ENCODE measurements at places on chromosomes 1 and 21.

DNA sequence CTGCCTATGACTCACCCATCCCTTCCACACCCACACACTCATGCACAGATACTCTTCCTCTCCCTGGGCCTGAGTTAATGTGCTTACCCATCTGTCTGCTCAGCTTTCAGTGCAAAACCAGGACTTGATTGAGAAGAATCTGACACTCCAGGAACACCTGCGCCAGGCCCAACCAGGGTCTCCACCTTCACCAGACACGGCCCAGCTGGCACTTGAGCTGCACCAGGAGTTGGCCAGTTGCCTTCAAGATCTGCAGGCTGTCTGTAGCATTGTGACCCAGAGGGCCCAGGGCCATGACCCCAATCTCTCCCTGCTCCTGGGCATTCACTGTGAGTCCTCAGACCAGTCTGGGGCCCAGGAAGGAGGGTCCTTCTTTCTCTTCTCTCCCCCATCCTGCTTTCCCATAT is 3.5 kb upstream of the SH3BGRL3 start:
- DNase-seq: no peak

DNA sequence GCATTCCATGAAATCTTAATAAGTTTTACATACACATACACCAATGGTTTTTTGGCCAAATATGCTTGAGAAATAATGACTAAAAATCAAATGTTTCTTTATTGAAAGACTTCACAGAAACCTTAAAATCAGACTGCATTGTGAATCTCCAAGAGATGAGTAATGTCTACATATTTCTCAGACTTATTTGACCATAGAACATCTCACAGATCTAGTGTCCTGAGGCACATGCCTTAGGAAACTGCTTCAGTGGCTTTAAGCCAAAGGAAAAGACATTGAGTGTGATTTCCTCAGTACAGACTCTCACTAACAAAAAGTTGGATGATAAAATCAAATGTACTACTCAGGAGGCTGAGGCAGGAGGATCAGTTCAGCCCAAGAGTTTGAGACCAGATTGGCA is 6.2 kb upstream of the C1orf105 start:
- no peak for DNase-seq

- no peak for DNase-seq
Observed at GRCh38 chr21:28767523-28767922, 225.2 kb downstream of the LTN1 start.

- peak; percentile 49 for DNase-seq
Observed at GRCh38 chr1:24932284-24932683, 2.2 kb upstream of the RUNX3 start.

DNA sequence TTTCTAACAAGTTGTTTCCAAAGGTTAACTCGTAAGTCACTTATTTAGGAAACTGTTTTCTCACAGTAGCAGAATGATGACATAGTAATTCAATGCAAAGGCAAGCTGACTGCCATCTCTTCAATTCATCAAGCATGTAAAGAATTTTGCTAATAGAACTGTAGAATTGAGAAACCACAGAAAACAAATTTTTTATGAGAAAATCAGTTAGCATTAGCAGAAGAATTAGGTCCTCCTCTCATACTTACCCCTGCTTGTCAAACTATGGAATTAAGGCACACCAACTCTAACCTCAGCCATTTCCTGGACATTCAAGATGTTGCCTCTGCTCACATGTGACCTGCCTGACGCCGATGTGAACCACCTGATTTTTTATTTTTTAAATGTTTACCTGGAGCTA is 115.2 kb downstream of the LRRC40 start:
- no peak for DNase-seq

- DNase-seq: no peak
Observed at GRCh38 chr1:17348593-17349234, 23.3 kb upstream of the PADI6 start.

GRCh38 chr1:189253601-189254350 is 1223.9 kb downstream of the BRINP3 start:
- no peak for DNase-seq

GRCh38 chr1:179547021-179547535 is 28.7 kb downstream of the NPHS2 start:
- no peak for DNase-seq

DNA sequence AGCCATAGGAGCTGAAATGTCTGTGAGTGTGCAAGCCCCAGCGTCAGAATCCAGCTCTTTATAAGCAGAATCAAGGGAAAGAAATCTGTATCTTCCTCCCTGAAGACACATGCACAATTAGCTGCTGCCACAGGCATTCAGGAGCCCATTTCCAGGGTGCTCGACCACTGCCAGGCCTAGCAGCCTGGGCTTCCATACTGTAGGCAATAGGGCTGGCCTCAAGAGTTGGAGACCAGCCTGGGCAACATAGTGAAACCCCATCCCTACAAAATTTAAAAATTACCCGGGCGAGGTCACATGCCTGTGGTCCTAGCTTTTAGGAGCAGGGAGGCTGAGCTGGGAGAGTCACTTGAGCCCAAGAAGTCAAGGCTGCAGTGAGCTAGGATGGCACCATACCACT is 41.0 kb downstream of the NEK2 start:
- no peak for DNase-seq

GRCh38 chr1:197842646-197843045 is 59.8 kb upstream of the C1orf53 start:
- DNase-seq: no peak

- no peak for DNase-seq
Observed at GRCh38 chr21:31339721-31340120, 4.3 kb downstream of the TIAM1 start.

- DNase-seq: no peak
Observed at GRCh38 chr1:147167365-147167764, 4.9 kb downstream of the PRKAB2 start.

- no peak for DNase-seq
Observed at GRCh38 chr1:4262665-4263064, 362.6 kb upstream of the C1orf174 start.

DNA sequence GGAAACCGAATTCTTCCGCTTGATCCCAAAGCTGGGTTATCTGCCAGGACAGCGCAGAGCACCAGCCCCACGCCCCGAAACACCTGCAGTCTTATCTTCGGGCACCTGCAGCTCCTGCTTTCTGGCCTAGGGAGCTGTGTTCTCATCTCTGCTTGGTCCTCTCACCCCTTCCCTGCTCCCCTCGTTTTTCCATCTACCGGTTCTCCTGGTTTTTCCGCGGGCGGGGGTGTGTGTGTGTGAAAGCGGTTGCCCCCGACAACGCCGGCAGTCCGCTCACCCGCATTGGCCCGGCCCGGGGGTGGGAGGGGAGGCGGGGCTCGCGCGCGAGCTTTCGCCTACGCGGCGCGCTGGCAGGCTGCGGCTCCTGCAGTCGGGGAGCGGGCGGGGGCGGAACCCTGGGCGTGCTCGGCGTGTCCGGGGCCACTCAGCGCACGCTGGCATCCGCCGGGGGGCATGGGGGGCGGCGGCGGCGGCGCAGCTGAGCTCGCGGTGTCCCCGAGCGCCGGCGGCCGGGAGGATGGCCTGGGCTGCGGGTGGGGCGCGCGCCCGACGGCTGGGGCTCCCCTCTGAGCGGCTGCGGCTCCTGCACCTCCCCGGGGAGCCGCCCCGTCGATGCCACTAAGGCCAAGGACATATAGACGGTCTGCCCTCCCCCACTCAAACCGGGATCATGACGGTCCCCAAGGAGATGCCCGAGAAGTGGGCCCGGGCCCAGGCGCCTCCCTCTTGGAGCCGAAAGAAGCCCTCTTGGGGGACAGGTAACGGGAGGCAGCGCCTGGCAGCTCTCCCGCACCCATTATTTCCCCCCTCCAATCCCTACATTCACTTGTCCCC is 3.2 kb downstream of the ATP8B2 start:
- peak; percentile 85 for DNase-seq

DNA sequence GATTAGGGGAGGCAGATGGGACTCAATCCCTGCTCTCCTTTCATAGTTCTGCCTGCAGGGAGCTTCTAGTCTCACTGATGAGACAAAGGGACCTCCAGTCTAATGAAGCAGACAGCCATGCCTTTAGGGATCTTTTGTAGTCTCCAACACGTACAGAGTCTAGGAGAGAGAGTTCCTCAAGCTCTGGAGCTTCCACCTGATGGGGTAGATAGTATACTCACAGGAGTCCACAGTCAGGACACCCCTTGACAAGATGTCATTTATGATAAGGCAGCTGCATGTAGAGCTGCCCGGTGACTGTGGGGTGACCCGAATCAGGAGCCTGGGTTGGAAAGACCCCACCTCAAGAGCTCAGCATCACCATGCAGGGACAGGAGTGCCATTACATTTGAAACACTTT is 55.3 kb upstream of the CNTN2 start:
- no peak for DNase-seq

- DNase-seq: no peak
Observed at GRCh38 chr1:43285269-43285990, at the start of gene C1orf210. Gene C1orf210 (minus strand): TSS chr1:43285581. CDS start chr1:43283270, 2,311 bp downstream.

- DNase-seq: no peak
Observed at GRCh38 chr1:239262538-239262937, 123.8 kb upstream of the CHRM3 start.

GRCh38 chr1:24901791-24902470 is 28.1 kb downstream of the RUNX3 start:
- peak; percentile 4 for DNase-seq

DNA sequence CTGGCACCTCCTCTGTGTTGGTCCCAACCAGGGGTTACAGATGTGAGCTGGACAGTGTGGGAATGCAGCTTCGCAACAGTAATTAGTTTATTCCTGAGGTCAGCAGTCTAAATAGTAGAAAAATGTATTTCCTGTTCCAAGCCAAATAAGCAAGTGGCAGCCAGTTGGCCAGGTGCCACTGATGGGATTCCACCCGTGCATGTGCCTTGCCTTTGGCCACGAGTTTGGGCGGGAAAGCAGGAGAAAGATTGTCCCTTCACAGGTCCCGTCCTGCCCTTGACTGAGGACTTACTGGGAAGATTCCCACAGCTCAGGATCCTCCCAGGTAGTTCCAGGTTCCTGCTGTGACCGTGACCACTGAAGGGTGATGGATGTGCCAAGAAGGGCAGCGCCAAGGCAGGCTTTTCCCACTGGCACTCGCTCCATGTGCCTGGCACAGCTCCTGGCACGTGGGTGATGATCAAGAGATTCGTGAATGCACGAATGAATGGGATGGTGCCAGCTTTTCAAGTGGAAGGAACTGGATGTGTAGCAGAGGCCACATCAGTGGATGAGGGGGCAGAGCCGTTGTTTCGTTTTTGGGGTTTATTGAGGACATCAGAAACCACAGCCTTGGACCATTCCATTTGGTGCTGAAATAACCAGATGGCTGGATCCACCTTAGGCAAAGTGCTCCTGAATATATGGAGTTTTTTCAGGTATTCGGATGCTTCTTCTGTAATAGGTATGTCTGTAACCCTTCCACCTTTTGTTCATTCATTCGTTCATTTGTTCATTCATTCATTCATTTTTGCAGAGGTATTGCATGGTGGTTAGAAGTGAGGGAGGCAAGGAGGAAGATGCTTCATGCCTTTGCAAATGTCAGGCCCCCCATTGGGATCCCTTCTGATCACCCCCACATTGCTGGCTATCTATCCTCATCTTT is 62.4 kb upstream of the WNT4 start:
- DNase-seq: no peak

DNA sequence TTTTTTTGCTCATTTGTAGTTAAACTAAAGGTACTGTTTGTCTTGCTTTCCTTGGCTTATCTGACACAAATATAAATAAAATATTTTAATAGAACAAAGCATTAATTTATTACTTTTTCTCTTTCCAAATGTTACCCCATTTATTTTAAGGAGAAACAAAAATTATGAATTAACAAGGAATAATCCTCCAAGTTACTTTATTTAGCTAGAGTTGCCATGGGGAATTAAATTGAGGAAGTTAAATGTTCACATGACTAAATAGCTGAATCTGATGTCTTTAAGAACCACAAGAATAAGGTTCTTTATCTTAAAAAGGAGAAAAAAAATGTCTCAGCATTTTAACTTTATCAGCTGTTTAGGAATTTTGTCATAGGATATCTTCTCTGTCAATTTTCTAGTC is 12.3 kb downstream of the ATG4C start:
- no peak for DNase-seq

DNA sequence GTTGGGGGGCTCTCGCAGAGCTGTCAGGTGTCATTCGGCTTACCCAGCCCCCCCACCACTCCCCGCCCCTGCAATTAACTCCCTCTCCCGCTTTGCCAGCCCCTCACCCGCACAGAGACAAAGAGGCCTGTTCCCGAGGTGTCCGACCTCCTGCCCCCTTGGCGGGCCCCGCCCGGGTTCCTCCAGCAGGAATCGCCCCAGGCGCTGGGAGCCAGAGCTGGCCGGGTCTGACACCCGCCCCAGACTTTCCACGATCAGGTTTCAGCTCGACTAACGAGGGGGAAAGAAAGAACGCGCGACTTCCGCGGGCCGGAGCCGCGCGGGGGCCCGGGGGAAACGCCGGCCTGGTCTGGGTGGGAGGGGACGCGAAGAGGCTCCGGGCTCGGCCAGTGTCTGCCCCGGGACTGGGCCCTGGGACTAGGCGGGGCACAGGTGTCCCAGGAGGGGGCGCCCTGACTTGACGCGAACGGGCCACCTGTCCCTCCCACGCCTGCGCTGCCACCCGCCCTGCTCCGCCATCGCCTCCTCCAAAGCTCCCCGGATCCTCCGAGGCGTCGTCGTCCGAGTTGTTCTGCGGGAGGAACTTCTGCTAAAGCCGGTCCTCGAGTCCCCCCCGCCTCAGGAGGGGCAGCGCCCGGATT is 36.4 kb upstream of the HHAT start:
- DNase-seq: peak; percentile 14

- peak; percentile 54 for DNase-seq
Observed at GRCh38 chr1:30748699-30749401, 8.7 kb downstream of the LAPTM5 start.

DNA sequence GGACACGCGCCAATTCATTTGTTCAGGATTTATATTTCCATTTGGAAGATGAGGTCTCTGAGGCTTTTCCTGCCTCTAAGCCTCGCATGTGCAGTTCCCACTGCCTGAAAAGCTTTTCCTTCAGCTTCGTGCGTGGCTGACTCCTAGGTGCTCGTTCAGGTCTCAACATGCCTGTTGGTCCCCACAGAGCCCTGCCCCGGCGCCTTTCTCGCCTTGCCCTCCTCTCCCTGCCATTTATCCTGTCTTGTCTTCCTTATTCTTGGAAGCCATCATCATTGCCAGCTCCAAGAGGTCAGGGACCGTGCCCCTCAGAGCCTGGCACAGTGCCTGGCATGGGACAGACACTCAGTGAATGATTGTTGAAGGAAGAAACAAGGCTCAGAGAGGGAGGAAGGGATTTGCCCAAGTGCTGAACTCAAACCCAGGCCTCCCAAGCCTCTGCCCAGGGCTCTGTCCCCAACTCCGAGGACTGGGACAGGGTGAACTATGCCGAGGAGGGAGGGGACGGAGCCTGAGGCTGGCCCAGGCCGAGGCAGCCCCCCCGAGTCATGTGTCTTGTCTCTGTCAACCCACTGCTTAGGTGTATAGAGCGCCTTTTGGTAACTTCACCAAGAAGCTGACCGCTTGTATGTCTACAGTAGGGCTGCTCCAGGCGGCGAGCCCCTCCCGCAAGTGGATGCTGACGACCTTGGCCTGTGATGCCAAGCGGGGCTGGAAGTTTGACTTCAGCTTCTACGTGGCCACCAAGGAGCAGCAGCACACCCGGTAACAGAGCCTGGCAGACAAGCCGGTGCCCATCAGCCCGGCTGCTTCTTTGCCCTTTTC is 47.3 kb downstream of the DISP3 start:
- no peak for DNase-seq

DNA sequence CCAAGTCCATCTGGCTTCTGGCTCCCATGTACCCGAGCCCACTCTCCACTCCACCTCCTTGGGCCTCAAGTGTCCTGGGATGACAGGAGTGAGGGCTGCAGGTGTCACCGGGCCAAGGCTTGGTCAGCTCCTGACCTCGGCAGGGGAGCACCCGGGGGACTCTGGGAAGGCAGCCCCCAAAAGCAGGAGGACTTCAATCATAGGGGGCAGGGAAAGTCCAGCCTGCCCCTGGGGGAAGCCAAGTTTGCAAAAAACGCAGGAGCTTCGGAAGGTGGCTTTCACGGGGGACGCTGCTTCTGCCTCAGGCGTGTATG is 56.8 kb downstream of the KCNAB2 start:
- no peak for DNase-seq

Data from T-helper 2 cell (primary cell).